Glutamatergic neuron (in vitro differentiated cells): ENCODE measurements at places on chromosomes 13 and 19. TPM values are rescaled to one million over a fixed set of nuclear protein-coding genes. Genes with fewer than 3 reads are reported as not detected.

The RFPL4AL1 gene
- total RNA-seq: 0.96 TPM

The LGALS4 gene
- total RNA-seq: not detected

The APOC1 gene
- 8.3 TPM for total RNA-seq

The EBI3 gene
- not detected for total RNA-seq

The PLIN3 gene
- 6.8 TPM for total RNA-seq

The LSR gene
- 5.4 TPM for total RNA-seq

The SIGLEC11 gene
- total RNA-seq: not detected

The LHB gene
- total RNA-seq: not detected

The MISP3 gene
- total RNA-seq: 2.2 TPM

The TM9SF2 gene
- 74.1 TPM for total RNA-seq

The GPR12 gene
- total RNA-seq: 2.5 TPM

The ATP7B gene
- 17.4 TPM for total RNA-seq

The ZNF570 gene
- 14.5 TPM for total RNA-seq

The C13orf42 gene
- total RNA-seq: not detected

The MIER2 gene
- total RNA-seq: 47.3 TPM

The KIR2DL1 gene
- not detected for total RNA-seq

The AXL gene
- not detected for total RNA-seq

The CEACAM21 gene
- not detected for total RNA-seq
